ENCODE measurements at places on chromosomes 12 and 14.
A peak's percentile ranks its signal among the peaks of the same experiment; 100 is the strongest.

DNA sequence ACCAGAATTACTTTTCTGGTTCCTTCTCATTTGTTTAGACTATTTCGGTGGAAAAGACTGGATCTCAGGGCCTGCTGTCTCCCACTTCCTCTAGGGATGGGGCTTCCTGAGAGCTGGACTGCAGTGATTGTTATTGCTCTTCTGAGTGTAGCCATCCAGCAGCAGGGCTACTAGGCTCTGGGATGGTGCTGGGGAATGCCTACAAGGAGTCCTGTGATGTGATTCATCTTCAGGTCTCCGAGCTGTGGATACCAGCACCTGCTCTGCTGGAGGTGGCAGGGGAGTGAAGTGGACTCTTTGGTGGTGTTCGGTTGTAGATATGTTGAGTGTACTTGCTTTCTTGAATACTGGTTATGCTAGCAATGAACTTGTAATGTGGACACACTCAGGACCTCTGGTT is 42.7 kb downstream of the AEBP2 start:
- DNase-seq = no peak

- DNase-seq = no peak
Measured at GRCh38 chr14:79580906-79581305, 630.4 kb downstream of the DIO2 start.

GRCh38 chr12:7127916-7128626 is 618 bp downstream of the RBP5 start:
- DNase-seq = no peak

DNA sequence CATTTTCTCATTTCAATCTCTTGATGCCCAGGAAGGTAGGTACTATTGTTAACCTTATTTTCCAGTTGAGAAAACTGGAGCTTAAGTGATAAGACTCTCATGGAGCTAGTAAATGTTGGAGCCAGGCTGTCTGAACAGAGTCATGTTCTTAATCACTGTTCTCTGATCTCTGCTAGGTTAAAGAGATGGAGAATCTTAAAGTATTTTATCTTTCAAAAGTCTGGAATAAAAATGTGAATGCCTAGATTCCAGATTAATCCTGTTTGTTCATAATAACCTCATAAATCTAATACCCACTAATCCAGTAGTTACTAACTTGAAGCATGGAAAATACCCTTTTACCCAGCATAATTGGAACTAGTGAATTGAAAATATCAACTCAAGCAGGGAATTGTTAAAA is 341.0 kb upstream of the RGS6 start:
- no peak for DNase-seq

DNA sequence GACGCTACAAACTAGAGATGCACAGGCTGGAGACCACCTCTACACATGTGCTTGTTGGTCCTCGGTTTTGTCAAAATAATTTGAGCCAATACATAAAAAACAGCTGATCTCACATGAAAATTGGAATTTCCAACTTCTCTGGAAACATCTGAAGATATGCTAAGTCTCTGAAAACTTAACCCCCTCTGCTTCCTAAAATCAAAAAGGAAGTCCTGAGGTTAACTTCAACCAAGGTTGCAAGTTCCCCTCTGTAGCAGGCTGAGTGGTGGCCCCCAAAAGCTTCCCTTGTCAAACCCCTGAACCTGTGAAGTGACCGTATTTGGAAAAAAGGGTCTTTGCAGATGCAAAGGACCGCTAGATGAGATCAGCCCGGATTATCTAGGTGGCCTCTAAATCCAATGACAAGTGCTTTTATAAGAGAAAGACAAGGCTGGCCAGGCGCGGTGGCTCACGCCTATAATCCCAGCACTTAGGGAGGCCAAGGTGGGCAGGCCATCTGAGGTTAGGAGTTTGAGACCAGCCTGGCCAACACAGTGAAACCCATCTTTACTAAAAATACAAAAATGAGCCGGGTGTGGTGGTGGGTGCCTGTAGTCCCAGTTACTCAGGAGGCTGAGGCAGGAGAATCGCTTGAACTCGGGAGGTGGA is 32.0 kb upstream of the VPS37B start:
- DNase-seq = no peak

DNA sequence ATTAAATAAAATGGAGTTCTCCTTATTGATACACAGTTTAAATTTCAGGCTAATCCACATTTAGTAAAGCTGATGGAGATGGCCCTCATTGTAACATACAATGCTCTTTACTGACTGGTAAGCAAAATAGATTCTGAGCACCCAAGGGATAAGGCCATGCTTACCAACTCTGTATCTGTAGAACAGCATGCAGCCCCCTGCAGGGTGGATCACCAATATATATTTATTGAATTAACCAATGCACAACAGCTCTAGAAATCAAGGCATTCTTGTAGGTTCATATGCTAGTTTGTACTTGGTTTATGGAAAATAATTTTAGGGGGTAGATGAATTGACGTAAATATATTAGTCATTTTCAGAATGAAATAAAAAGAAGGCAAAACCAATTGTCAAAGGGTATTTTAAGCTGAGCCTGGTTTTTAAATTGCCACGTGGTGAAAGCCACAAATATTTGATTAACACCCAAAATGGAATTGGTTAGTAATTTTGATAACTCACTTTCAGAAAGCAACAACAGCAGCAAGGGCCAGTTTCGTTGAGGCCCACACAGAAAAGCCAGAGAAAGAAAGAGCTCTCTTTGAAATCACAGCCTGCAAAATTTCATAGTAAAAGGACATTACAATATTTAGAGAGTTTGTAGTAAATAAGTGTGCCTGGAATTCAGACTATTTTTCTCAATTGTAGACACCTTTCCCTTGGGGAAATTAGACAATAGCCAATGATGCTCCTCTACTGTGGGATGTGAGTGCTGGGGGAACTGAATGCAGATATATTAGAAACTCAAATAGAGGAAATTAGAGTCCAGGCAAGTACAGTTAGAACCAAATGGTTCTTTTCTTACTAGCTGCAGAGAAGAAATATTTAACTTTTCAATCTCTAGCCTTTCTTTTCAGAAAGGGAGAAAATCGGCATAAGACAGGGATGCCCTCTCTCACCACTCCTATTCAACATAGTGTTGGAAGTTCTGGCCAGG is 216.2 kb upstream of the ABCD2 start:
- DNase-seq = no peak

DNA sequence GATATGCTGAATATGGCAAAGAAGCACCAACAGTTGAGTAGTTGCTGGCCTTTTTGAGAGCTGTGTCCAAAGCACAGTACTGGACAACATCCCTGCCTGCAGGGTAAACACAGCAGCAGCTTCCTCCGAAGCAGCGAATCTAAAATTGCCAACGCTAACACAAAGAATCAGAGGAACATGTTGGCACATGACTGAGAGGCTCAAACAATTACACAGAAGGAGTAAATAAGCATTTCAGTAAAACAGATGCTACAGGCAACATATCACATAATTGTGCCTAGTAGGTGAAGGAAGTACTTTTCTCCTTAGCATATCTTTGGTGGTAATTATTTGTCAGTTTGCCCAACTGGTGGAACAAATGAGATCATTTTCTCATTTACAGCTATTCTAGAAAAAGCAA is 52.1 kb downstream of the KICS2 start:
- no peak for DNase-seq

- DNase-seq = no peak
Measured at GRCh38 chr12:110697236-110697635, 8.3 kb upstream of the HVCN1 start.

DNA sequence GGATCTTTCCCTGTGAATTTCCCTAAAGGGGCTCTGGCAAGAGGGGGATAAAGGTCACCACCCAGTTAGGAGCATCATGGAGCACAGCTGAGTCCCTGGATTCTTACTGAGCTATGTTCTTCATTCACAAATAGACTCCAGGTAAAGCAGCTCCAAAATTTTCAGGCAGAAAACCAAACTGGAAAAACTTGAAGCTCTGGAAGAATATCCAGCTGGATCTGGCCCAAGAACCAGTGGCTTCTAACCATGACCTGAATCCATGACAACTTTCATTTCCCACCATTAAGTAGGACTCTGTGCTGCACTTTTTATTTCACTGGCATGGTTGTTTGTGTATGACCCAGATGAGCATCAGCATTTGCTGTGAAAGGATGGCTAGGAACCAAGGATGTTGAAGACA is 180.4 kb upstream of the FKBP4 start:
- no peak for DNase-seq

GRCh38 chr12:118373616-118374015 is 909 bp upstream of the TAOK3 start:
- no peak for DNase-seq

DNA sequence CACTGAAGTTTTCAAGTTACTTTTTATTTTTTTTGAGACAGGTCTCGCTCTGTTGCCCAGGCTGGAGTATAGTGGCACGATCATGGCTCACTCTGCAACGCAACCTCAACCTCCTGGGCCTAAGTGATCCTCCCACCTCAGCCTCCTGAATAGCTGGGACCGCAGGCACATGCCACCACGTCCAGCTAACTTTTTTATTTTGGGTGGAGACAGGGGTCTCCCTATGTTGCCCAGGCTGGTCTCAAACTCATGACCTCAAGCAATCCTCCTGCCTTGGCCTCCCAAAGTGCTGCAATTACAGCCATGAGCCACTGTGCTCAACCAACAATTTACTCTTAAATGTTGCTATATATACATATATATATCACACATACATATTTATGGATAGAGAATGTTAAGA is 27.4 kb upstream of the LGALS3 start:
- no peak for DNase-seq

GRCh38 chr14:48035836-48036235 is 360.4 kb upstream of the MDGA2 start:
- no peak for DNase-seq

GRCh38 chr12:50121641-50122040 is 9.6 kb downstream of the COX14 start:
- no peak for DNase-seq

GRCh38 chr12:452667-453210 is 7.0 kb upstream of the B4GALNT3 start:
- DNase-seq = peak; percentile 56
